ENCODE measurements at places on chromosomes 3 and 15.

GRCh38 chr3:134965865-134966481 is 170.9 kb downstream of the EPHB1 start:
- no peak for DNase-seq

- no peak for DNase-seq
Observed at GRCh38 chr3:27166888-27167287, 202.3 kb downstream of the NEK10 start.

DNA sequence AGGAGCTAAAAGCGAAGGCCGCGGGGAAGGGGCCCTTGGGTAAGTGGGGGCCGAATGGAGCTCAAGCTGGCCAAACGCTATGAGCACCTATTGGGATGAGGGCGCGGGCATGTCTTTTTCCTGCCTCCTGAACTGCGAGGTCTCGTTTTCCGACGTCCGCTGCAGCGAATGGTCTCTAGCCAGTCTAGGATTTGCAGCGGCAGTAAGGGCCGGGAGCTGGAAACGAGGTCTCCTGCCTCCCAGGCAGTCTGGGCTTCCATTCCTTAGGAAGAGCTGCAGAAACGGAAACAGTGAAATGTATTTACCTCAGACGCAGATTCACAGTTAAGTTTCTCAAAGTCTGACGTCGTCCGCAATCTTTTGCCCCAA is 517 bp downstream of the TMA7 start:
- DNase-seq = no peak

GRCh38 chr3:33372218-33373081 is 67.8 kb downstream of the UBP1 start:
- peak; percentile 23 for DNase-seq

DNA sequence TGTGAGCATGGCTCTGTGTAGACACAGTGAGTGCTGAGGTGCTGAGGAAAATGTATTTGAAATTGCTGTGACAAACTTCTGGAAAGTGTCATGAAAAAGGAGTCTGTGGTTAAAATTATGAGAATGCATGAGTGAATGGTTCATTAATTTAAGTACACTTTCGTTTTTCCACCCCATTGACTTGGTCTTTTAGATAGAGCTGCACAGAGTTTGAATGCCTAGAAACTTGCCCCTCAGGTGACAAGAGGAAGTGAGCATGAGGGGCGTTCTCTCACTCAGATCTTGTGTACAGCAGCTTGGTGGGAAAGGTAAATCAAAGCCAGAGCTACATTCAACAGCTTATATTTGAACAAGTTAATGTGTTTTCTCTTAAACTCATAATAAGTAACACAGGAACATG is 296.8 kb downstream of the WDR72 start:
- no peak for DNase-seq

DNA sequence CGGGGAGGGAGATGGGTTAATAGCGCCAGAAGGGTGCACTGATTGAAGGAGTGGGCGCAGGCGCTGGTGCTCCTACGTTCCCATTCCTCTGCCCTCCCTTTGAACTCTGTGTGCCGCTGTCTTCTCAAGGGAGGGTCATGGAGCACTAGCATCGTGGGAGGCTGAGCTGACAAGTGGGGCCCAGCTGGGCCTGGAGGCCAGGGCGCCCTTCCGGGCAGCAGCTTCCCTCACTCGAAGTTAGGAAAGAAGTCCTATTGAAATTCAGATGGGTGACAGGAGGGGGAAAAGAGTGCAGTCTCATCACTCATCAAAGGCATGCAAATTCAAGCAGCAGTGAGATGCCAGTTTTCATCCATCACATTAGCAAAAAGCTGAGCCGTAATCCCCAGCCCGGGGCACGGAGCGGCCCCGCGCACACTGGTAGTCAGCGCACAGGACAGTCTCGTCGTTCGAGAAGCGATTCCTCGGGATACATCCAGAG is 128.2 kb downstream of the LRRK1 start:
- DNase-seq = no peak

DNA sequence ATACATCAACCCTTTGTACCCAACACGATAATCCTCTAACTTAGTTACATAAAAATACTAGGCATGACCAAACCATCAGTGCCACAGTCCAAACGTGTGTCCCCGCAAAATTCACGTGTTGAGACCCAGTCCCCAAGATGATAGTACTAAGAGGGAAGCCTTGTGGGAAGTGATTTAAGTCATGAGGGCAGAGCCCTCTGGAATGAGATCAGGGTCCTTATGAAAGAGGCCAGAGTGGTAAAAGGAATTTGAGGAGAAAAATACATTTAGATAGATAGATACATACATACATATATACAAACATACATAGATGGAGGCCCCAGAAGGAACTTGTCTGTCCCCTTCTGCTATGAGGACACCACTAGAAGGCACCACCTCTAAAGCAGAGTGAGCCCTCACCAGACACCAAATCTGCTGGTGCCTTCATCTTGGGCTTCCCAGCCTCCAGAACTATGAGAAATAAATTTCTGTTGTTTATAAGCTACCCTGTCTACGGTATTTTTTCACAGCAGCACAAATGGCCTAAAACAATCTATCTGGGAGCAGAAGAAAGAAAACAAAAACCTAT is 8.0 kb downstream of the TBC1D2B start:
- no peak for DNase-seq

GRCh38 chr3:175956964-175957363 is 1097.8 kb downstream of the NAALADL2 start:
- DNase-seq = no peak

DNA sequence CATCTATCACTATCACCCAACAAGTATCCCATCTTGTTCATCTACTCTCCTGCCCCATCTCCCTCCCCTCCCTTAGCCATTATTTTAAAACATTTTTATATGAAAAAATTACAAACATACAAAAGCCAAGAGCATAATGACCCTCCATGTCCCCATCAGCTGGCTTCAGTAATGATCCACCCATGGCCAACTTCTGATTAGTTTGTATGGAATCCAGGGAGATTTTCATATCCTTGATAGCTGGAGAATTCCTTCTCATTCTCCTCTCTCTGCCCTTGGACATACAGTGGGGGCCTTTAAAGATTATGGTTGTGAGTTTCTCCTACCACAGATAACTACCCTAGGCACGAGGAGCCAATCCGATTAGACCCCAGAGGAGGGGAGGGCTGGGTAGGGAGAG is 40.2 kb downstream of the IRAK2 start:
- no peak for DNase-seq

- DNase-seq = no peak
Observed at GRCh38 chr3:162842549-162843216, 1346.1 kb downstream of the OTOL1 start.

- no peak for DNase-seq
Observed at GRCh38 chr3:27606537-27606936, 115.6 kb downstream of the EOMES start.

GRCh38 chr3:128328546-128329458 is 137.9 kb downstream of the DNAJB8 start:
- no peak for DNase-seq

DNA sequence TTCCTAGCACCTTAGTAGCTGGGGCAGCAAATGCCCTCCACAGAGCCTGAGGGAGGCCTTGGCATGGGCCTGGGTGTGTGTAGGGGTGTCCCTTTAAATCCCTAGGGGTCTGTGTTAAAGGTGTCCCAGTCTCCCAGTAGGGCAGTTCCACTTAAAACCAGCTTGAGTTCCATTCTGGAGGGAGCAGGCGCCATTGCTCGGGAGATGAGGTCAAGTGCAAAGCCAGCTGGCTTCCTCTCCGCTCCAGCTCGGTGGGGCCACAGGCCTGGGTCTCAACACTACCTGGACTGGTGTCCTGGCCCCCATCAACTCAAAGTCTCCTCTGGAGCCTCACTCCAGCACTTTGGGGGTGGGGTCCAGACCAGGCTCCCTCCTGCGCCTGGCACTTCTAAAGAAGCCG is 25.2 kb downstream of the FEM1B start:
- DNase-seq = no peak

DNA sequence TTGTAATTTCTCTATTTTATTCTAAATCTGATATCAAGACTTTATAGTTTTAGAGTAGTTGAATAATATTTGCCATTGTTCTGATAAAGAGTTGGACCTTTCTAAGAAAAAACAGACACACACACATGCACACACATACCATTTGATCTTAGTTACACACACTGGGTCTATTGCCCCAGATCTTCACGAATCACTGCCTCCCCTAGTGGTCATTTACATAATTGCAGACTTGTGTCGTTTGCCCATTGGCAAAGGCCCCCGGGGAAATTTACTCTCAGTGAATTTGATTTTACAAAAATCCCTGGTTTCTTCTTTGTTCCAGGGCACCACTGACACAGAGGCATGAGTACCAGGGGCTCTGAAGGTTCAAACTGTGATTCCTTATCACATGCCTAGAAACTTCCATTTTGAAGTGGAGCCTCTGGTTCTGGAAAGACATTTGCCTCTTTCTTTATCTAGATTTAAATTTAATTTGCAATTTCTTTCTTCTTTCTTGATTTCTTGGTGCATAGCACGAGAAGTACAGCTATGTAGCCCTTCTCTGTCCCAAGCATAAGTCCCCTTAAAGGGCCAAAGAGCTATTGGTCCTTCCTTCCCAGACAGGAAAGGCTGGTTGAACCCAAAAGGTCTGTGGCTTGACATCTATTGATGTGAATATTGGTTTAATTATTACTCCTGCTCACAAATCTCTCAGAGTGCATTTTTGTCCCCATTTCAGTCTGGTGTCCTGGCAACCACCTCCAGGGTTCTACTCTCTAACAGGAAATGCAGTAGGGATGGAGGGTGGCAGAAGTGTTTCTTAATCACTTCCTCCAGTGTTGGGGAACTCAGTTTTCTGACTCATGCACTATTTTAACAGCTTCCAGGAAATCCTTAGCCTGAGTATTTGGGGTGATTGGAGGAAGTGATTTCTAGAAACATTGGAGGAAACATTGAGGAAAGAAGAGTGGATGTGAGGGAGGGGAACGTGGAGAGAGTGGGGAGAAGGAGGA is 32.4 kb upstream of the SLC6A11 start:
- peak; percentile 4 for DNase-seq

DNA sequence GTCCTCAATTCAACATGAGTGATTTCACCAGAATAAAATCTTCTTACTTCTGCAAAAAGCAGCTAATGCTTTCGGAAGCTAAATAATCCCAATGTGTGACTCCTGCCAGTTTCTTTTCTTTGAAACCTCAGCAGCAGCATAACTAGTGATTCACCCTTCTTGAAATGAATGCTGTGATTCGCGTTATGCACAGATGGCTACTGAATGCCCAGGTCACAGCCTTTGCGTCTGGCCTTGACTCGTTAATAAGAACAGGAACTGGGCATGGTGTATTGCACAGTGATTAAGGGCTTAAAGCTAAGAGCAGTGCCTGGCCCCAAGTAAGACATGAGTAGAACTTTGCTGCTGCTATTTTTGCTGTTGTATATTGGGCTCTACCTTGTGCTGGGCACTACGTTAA is 19.0 kb downstream of the CGNL1 start:
- DNase-seq = no peak

DNA sequence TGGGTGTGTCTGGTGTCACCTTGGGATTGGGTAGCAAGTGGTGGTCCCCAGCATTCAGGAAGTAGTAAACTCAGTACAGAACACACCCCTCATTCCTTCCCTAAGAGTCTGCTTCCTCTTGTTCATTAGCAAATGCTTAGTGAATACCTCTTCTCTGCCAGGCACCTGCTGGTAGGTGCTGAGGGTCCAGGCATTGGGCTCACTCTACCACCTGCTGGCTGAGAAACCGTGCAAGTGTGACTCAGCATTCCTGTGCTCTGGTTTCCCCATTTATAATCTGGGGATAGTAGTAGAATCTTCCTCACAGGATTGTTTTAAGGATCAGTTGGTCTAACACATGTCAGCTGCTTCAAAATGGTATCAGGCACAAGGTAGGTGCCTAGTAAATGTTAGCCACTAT is 4.8 kb downstream of the SHF start:
- no peak for DNase-seq

GRCh38 chr15:69410248-69410874 is 3.8 kb upstream of the KIF23 start:
- DNase-seq = peak; percentile 36

DNA sequence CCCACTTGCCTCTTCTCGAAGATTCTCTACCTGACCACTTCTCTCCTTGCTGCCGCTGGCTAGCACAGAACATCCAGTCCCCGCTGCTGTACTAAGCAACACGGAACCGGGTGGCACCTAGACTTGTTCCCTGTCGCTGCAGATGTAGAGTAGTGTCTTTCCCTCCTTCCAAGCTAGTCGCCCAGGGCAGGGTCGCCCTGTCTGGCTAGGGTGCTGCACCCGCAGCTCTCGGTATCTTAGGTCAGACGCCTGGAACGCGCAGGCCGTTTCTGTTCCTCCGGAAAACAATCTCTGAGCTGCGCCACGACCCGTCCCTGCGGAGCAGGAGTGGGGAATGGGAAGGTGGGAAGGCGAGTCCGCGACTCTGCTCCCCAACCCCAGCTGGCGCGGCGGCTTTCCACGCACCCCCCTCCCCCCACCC is 758 bp upstream of the SNX33 start:
- no peak for DNase-seq

- no peak for DNase-seq
Observed at GRCh38 chr3:34920806-34921205, 718.5 kb upstream of the ARPP21 start.

DNA sequence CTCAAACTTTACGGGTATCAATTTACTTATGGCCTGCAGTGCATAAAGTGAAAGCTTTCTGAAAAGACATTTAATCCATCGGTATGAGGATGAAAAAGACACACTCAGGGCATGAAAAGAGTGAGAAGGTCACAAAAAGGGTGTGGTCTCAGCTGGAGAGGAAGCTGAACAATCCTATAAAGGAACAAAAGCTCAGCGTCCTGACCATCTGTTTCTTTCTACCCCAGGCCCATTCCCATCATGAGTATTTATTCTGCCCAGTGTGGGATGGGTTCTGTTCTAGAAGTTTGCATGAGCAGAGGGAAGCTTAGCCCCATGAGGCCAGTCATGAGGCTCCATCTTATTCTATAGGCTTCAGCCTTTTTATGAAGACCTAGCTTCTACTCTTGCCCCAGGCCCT is 144.6 kb downstream of the LPP start:
- no peak for DNase-seq

- DNase-seq = no peak
Observed at GRCh38 chr3:150583028-150583427, 20.1 kb upstream of the SELENOT start.

DNA sequence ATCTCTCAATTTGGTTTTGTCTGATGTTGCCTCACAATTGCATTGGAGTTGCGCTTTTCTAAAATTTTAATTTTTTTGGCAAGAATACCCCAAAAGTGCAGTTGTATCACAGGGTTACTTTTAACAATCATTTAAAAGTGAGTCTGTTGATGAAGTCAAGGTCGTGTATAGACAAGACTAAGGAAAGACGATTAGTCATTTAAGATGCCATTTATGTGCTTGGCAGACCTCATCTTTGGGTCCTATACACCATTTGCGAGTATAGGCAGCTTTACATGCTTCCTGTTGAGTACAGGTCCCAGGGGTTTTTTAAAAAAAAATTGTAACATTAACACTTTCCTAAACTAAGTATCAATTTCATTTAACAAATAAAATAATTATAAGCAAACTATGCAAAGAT is 12.5 kb downstream of the ARNT2 start:
- no peak for DNase-seq

- no peak for DNase-seq
Observed at GRCh38 chr3:71008350-71008935, 575.1 kb downstream of the FOXP1 start.

DNA sequence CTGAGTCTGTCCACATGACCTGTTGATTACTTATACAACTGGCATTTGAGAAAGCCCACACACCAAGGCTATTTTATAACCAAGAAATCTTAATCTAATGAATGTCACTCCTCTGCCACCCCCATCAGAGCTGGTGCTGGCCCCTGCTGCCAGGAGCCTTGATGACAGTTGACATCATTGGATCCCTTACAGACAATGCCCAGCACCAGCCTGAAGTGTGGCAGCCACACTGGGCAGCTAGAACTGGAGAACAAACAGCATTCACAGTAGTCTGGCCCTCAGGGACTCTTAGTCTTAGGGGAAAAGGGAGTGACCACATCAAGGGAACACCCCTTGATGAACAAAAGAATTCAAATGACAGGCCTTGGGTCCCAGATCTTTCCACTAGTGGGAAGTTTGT is 840.6 kb downstream of the EPHA3 start:
- DNase-seq = no peak
